ENCODE measurements at places on chromosomes 4 and X.

- DNase-seq, result no peak
These were observed 84.6 kb upstream of the RPL34 start for GRCh38 chr4:108535757-108536156.

DNA sequence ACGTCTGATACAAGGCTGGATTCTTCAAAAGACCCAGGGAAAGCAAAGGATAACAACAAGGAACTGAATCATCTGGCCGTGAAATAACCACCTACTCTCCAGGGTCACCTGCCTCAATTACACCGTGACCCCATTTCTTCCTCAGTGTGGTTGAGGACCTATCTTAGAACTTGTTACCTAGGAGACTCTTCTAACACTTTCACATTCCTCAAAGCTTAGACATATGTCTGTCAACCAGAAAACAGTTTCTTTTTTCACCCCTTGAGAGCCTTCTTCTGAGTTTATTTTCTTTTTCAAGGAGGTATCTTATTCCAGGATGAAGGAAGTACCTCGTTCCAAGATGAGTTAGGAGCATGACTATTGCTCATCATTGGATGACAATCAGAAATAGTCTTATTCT, 337.8 kb downstream of the ARHGAP24 start:
- no peak for DNase-seq

GRCh38 chr4:124947622-124948265, 235.2 kb upstream of the ANKRD50 start:
- DNase-seq, result no peak

DNA sequence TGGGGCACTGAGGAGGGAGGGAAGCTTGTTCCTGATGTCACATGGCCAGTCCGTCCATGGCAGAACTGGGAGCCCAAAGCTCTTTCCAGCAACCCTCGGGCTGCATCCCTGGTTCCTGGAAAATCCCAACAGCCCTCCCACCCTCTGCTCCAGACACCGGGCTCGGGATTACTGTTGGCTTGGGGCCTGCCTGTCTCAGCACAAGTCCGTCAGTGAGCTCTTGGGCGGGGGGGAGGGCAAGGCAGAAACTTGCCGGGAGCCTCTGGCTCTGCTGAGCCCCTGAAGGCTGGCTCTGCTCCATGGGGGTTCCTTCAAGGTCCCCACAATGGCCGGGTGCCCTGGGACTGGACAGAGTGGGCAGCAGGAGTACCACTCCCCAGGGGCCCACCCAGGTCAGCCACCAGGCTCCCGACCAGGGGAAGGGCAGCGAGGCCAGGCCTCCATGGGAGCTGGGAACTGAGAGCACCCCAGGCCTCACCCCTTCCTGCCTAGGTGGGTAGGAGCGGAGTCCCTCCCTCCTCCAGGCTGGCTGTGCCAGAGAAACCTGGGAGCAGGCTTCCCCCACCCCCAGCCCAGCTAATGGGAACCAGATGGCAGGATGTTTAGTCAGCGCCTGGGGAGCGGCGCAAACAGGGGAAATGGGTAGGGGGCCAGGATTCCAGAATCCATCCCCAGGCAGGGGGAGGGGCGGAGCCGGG, 6.4 kb upstream of the HAUS7 start:
- no peak for DNase-seq

DNA sequence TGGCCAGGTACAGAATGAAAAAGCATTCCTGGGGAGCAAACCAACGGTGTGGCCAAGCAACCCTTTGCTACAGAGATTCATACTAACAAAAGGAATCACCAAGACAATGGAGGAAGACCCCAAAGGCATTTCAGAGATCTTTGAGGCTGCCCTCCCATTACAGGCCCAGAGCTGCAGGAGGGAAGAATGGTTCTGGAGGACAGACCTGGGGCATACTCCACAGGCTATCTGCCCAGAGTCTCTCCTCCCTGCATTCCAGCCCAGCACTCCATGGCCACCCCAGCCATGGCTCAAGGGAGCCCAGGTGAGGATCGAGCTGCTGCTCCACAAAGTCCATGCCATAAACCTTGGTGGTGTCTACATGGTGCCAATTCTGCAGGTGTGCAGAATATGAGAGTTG, 81.9 kb downstream of the ATP11C start:
- DNase-seq, result no peak

DNA sequence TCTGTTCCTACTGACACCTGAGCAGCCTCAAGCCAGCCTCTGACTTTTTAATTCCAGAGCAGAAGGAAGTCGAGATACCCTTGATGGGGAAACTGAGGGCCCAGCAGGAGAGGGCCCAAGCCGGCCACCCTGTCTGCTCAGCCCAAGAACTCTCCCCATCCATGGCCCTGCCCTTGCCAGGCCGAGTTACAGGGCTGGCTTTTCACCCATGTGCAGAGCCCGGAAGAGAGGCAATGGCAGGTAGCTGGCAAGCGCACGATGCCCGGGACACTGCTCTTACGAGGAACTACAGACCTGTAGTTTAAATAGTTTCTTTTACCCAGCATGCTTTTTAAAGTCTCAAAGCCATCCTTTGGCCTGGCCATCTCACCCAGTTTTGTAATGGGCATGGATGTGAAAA, 79.9 kb downstream of the MTMR1 start:
- no peak for DNase-seq

DNA sequence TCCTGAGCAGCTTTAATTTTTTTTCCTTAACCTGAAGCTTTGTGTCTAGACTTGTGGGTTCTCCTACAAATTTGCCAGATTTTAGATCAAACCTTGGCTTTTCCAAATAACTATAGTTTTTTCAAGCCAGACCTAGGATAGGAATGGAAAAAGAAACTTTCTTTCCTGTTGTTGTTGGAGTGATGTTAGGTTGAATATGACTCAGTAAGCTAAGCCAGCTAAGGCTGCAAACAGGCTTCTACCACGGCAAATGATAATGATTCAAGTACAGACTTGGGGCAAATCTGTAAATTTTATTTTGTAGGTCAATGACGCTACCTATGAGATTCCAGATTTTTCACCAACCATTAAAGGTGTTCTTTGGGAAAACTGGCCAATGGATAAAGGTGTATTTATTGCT, 45.6 kb downstream of the WDR19 start:
- DNase-seq, result no peak

GRCh38 chr4:7322166-7322991, 112.4 kb downstream of the PSAPL1 start:
- no peak for DNase-seq

- DNase-seq, result no peak
These were observed 549.1 kb upstream of the EPHA5 start for GRCh38 chr4:66219401-66219800.

- DNase-seq, result no peak
These were observed 57.0 kb upstream of the SORBS2 start for GRCh38 chr4:185868983-185869382.

DNA sequence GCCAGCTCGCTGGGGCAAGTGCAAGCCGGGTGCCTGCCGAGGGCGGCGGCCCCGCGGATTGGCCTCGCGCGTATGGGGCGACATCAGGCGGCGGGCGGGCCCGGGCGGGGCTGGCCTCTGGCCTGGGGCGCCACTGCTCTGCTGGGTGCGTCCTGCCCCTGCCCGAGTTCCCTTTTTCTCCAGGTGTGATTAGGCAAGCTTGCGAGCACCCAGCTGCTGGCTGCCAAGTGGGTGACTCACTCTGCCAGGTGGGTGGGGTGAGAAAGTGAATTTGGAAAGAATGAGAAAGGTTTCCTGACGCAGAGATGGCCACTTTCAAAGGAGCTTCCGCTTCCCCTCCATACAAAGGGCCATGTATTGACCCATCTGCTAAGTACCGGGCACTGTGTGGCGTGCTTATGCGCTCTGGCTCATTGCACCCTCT, 32.5 kb downstream of the FGFBP1 start:
- no peak for DNase-seq

- no peak for DNase-seq
These were observed 25.5 kb downstream of the MOB1B start for GRCh38 chr4:70927502-70928137.

DNA sequence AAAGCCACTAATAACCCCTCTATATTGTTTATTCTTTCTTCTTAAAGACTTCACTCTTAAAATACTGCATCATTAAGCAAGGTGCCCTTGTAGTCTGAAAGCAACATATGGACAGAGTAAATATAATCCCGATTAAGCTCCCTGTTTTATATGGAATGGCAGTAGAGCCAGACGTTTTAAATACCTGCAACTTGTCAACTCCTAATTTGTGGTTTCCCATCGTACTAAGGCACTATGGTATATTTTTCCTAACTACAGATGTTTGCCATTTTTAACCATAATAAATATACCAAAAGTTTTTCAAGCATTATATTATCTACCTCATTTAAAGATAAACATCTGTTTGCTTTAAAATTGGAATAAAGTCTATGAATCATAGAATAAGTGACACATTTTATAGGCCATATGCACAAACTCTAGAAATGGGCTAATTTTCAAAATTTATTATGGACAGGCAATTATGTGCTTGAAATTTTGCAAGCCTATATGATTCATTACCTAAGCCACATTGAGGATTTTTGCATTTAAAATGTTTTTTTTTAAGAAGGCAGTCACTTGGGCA, 194.6 kb downstream of the FRMPD4 start:
- no peak for DNase-seq

DNA sequence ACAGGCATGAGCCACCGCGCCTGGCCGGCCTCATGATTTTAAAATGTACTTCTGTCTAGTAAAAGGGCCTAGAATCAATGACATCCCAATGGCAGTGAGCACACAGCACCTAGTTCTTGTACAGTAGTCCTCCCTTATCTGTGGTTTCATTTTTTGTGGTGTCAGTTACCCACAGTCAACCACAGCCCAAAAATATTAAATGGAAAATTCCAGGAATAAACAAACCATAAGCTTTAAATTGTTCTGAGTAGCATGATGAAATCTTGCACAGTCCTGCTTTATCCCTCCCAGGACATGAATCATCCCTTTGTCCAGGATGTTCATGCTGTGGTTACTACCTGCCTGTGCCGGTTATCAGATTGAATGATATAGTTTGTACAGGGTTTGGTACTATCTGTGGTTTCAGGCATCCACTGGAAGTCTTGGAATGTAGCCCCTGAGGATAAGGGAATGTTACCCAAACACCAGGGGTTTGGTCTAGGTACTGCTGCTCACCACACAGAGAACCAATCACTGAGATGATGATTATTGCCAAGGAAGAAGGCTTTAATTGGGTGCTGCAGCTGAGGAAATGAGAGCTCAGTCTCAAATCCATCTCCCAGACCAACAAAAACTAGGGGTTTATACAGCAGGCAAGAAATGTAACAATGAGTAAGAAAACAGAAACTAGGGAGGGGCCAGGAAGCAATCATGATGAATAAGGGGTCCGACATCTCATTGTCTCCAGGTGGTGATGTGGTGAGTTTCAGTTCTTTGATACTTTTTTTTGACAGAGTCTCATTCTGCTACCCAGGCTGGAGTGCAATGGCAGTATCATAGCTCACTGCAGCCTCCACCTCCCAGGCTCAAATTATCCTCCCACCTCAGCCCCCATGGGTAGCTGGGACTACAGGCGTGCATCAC, 16.2 kb upstream of the FHL1 start:
- DNase-seq, result no peak

- DNase-seq, result no peak
These were observed 39.9 kb downstream of the SEPSECS start for GRCh38 chr4:25120146-25120940.

GRCh38 chrX:53316111-53316859, 34.9 kb upstream of the IQSEC2 start:
- DNase-seq, result no peak

DNA sequence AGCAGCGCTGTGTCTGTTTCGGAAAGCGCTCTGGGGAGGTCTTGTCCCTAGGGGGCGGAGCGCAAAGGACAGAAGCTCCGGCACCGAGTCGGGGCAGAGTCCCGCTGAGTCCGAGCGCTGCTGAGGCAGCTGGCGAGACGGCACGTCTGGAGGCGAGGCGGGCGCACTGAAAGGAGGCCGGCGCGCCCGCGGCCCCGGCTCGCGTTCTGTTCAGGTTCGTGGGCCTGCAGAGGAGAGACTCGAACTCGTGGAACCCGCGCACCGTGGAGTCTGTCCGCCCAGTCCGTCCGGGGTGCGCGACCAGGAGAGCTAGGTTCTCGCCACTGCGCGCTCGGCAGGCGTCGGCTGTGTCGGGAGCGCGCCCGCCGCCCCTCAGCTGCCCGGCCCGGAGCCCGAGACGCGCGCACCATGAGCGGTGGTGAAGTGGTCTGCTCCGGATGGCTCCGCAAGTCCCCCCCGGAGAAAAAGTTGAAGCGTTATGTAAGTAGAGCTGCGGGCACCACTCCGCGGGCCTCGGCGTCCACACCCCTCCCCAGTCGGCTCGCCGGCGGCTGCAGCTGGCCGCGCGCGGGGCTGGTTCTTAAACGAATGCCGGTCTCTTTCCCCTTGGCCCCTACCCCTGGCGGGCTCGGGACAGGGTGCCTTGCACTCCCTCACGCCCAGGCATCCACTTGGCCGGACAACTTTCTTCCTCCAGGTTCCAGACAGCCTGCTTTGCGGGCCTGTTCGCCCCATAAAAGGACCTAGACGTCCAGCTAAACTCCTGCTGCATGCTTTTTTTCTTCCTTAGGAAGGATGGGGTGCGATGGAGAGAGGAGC, at the start of gene GAB1:
Gene GAB1, plus strand, starts transcription at position 96 of the 819 bp plus-strand sequence. Its CDS starts 313 bp downstream, at position 409.
- DNase-seq, result no peak

DNA sequence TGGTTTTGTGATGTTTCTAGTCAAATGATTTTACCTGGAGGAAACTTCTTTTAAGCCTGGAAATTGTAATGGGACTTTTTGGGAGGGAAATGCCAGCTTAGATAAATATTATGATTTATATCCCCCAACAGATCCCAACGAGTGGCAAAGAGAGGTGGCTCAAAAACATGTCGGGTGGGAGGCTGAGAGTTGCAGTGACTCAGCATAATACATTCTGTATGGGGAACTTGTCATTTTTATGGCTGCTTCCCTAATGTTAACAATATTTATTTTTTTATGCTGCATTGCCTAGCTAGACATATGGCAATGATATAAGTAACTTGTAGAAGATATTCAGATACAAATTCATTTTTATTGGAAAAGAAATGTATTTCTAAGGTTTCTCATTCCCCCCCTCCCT, 219.0 kb downstream of the ARHGAP10 start:
- no peak for DNase-seq

DNA sequence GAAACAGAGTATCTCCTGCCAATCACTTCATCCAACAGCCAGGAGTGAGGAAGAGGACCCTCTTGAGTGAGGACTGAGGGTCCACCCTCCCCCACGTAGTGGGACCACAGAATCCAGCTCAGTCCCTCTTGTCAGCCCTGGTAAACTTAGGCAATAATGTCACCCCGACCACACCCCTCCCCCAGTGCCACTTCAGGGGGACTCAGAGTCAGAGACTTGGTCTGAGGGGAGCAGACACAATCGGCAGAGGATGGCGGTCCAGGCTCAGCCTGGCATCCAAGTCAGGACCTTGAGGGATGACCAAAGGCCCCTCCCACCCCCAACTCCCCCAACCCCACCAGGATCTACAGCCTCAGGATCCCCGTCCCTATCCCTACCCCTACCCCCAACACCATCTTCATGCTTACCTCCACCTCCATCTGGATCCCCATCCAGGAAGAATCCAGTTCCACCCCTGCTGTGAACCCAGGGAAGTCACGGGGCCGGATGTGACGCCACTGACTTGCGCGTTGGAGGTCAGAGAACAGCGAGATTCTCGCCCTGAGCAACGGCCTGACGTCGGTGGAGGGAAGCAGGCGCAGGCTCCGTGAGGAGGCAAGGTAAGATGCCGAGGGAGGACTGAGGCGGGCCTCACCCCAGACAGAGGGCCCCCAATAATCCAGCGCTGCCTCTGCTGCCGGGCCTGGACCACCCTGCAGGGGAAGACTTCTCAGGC, at the start of the genes CSAG1 and MAGEA12:
Gene CSAG1, minus strand, starts transcription at position 461 of the 715 bp plus-strand sequence. CDS start 1,261 bp downstream, outside the sequence.
Gene MAGEA12, plus strand, starts transcription at position 497 of the 715 bp plus-strand sequence. CDS start 2,405 bp downstream, outside the sequence.
- peak; percentile 53 for DNase-seq

GRCh38 chr4:20273793-20274192, 22.1 kb downstream of the SLIT2 start:
- DNase-seq, result no peak

- DNase-seq, result no peak
These were observed 1879.4 kb upstream of the TENM3 start for GRCh38 chr4:180363815-180364214.
